ENCODE measurements at places on chromosomes 4 and X.

DNA sequence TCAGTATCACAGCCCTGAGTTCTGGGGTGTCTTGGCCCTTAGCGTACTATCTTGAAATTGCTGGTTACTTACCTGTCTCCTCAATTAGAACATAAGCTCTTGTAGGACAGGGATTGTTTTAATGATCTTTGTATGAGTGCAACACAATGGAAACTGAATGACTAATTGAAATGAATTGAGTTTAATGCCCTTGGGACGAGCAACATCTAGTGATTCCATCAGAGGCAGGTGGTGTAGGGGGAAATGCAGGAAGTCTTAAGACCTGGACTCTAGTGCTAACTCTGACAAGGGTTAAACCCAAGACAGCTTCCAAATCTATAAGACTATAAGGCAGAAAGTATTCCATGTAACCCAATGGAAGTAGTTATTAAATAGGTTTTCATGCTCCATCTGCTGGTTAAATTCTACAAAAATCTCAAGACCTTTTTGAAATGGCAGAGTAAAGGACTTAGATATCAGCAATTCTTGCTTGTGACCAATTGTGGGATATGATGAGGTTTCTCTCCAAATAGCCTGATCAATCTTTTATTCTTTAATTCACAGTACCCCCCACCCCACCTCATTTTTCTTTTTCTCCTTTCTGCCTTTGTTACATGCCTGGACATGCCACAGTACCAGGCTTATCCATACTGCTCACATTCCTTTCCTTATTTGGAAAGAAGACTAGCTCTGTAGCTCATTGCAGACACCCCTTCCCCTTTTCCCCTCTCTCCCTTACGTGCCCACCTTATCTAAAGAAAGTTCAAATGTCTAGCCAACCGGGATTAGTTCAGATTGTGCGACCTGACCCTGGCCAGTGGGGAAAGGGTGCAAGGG, 340.8 kb downstream of the PAPSS1 start:
- no peak for DNase-seq

DNA sequence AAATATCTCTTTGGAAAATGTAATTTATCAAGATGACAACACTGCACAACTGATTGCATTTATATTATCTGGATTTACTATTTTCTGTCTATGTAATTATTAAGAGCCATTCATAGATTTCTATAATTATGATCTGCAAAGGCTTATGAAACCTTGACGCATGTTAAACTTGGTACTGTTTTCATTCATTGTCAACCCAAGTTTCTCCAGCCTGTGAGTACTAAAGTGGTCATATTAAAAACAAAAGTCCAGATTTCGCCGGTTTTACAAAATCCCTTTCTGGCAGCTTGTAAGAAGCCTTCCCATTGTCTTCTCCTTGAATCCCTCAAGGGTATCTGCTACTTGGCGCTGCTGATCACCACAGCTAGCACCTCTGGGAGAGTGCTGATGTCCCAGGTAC, 19.7 kb upstream of the GRPR start:
- no peak for DNase-seq

DNA sequence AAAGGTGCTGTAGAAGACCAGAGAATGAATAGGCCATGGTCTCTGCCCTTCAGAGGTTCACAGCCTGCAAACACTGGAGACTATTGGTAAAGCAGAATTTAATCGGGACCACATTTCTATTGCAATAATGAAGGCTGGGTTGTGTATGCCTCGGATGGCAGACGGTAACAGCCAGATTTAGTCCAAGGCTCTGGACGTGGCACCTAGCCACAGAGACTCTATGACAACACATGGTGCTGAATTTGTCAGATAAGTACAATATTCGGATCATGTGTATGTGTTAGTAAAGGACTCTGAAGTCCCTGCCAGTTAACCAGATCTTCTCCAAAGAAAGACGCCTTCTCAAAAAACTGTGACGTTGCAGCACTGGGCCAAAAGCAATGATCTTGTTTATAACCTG, 129.0 kb downstream of the DCTD start:
- DNase-seq = no peak

DNA sequence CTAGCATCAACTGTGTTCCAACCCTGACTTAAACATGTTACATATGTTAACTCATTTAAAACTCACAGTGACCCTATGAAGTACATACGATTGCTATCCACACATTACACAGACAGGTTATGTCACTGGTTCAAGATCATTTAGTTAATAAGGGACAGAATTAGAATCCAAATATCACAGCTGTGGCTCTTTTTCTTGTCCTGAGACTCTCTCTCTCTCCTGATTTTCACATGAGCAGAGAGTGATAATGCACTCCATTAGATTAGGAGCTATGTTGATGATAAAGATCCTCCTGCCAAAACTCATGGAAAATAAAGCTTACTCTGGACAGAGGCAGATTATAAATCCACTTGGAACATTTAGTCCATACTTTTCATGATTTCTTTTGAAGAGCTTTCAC, 408.3 kb downstream of the PPARGC1A start:
- no peak for DNase-seq

GRCh38 chr4:34464196-34464595, 1780.1 kb downstream of the ARAP2 start:
- no peak for DNase-seq

DNA sequence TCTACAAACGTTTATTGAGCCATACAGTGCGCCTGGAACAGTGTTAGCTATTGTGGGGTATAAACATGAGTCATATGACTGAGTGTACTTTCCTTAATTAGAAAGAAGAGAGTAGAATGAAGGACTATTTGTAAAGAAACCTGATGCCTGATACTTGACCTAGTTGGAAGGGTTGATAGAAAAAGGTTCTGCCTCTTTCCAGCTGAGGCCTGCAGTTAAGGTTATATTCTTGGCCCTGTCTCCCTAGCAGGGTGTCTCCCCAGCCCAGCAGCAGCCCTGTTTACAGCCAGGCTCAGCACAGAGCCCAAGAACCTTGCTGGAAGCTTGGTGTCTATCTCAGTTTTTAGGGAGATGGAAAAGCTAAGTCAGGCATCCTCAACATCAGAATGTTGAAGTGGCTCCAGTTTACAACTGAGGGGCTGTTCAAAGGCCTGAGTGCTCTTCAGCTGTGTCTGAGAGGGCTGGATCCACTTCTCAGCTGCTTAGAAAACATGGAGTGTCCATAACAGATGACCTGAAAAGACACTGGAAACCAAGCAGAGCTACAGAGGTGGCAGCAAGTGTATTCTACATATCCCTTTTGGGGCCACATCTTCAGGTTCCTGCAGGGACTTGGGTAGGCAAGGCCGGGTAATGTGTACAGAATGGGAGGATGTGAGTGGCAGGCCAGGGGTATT, 21.6 kb downstream of the NYX start:
- no peak for DNase-seq

DNA sequence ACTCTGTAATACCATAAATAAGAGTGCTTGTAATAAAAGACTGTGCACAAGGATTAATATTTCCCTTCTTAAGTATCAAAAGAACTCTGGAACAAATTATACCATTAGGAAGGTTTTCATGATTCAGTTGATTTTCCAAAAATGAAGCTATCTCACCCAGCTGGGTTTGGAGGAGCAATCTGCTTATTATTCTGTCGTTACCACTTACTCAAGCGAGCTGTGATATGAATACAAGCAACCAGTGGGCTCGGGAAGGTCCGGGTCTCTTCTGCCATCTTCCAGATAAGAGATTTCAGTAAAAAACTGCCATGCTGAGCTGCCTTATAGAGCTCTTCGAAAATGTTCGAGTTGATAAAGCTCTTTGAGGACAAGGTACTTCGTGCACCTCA, 15.3 kb downstream of the SMIM20 start:
- DNase-seq = no peak

GRCh38 chrX:16445166-16445752, 204.7 kb upstream of the S100G start:
- DNase-seq = peak; percentile 12

DNA sequence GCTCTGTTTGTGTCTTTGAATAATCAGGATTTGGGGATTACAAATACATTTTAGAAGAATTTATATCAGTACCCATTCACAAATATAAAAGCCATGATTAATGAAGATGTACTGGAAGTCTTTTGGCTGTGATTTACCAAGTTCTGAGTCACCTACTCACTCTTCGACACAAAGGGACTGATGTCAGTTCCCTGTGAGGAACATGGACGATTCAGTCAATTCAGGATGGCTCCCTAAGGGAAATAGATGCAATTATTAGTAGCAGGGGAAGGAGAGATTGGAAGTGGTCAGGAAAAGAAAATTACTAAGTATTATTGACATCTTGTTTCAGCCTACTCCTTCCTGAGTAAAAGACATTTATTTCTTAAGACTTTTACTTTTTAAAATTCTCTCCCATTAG, 550.7 kb upstream of the SLIT2 start:
- no peak for DNase-seq

GRCh38 chr4:148289740-148290139, 152.5 kb downstream of the NR3C2 start:
- DNase-seq = no peak

DNA sequence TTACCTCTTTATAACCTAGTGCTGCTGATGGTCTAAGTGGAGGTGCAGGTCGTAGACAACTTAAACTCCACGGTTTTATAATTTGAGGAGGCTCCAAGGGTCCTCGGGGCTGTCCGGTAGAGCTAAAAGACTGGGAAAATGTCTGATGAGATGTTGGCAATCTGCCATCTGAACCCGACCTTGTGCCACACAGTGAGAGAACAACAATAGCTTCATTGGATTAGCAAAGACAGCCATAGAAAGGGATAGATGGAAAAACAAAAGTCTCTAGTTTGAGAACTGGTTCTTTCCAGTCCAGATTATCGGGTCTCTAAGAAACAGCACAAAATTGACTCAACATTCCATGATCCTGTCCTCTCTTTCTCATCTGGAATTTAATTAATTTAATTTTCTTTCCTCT, 31.6 kb downstream of the CD40LG start:
- DNase-seq = no peak

DNA sequence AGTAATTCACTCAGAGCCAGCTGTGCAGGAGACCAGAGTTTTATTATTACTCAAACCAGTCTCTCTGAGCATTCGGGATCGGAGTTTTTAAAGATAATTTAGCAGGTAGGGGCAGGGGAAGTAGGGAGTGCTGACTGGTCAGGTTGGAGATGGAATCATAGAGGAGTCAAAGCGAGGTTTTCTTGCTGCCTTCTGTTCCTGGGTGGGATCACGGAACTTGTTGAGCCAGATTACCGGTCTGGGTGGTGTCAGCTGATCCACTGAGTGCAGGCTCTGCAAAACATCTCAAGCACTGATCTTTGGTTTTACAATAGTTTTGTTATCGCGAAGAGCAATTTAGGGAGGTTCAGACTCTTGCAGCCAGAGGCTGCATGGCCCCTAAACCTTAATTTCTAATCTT, 63.6 kb downstream of the TRIM2 start:
- DNase-seq = no peak

- no peak for DNase-seq
Observed at GRCh38 chr4:115851918-115852766, 738.7 kb upstream of the NDST4 start.

- no peak for DNase-seq
Observed at GRCh38 chrX:121256647-121257046, 209.2 kb downstream of the GLUD2 start.

GRCh38 chrX:53713987-53714579, 27.6 kb upstream of the HUWE1 start:
- no peak for DNase-seq

- no peak for DNase-seq
Observed at GRCh38 chr4:110610940-110611831, 11.7 kb downstream of the PITX2 start.

- no peak for DNase-seq
Observed at GRCh38 chr4:128451270-128451905, 163.8 kb upstream of the PGRMC2 start.

DNA sequence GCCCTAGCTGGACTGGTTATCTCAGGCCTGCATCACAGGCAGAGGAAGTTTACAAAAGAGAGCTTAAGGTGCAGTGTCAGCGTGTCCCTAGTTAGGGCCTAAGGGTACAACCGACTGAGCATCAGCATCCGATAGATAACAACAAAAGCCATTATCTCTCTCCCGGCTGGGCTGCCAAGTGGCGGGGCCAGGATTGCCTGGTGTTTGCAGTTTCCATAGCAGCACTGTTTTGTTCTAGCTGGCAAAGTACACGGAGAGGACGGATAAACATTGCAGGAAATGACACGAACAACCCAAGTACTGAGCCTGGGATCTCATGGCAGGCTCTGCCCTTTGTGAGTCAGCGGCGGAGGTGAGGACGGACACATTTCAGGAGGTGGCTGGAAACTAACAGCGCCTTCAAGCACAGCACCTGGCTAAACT, 104.7 kb upstream of the NOCT start:
- DNase-seq = no peak

DNA sequence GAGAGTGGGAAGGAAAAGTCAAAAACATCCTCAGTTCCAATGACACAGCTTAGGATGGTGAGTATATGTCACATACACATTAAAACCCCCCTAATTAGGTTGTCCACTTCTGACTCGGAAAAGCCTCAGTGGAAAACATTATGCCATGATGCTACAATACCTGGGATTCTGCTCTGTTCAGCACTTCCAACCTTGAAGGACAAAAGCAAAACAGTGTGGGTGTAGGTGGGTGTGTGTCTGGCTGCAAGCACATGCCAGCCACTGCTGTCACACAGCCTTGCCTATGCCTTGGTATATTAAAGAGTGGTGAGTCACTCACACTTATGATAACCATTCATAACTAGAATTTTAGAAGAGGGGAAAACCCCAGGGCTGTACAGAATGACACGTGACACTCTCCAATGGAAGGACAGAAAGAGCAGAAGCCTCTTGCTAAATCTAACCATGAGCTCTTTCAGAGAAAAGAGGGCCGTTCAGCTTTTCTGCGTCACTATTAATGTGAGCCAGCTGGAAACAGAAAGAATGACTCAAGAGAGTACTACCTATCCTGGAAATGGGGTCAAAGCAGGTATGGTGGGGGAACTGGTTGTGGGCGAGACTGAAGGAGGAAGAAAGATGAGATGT, 159.6 kb downstream of the TET2 start:
- DNase-seq = peak; percentile 20

GRCh38 chr4:115723621-115724020, 610.2 kb upstream of the NDST4 start:
- DNase-seq = no peak

DNA sequence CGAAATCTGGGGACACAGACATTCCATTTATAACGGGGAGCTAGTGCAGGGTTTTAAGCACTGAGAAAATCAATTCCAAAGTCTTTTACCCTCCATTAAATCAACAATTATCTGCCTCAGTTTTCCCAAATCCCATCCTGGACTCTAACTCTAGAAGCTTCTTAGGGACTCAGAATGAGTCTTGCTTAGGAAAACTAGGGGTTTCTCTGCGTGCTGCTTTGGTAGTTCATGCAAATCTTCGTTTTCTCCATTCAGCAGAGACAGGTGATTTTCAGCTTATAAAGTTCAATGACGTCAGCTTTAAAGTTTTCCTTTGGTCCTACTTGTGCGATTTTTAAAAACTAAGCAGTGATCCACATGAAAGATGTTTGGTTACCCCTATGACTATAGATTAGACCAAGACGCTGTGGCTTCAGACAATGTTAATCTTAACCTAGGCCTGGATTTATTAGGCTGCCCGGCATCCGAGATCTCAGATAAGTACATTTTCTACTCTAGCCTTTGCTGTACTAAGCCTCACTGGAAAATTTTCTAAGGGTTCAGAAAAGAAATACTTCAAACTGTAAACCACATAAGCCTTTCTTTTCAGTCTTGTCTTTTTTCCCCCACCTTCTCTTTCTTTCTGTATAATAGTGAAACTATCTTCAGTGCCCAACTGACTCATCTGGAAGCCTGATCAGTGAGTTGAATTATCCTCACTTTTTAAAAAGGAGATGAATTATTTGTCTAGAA, 121.4 kb upstream of the GATB start:
- no peak for DNase-seq

GRCh38 chr4:156959298-156959702, 12.3 kb downstream of the PDGFC start:
- DNase-seq = no peak

GRCh38 chrX:122582280-122582974, 601.7 kb upstream of the GRIA3 start:
- DNase-seq = no peak

All from GM12892 (cell line).